Left ventricle myocardium superior (tissue), 1 donor: ENCODE measurements at places on chromosomes 13 and 19.

GRCh38 chr13:85549819-85550218 lies 249.4 kb downstream of the SLITRK6 start:
- DNase-seq: no peak

GRCh38 chr13:60164234-60164889 lies 634 bp upstream of the DIAPH3 start:
- no peak for DNase-seq

DNA sequence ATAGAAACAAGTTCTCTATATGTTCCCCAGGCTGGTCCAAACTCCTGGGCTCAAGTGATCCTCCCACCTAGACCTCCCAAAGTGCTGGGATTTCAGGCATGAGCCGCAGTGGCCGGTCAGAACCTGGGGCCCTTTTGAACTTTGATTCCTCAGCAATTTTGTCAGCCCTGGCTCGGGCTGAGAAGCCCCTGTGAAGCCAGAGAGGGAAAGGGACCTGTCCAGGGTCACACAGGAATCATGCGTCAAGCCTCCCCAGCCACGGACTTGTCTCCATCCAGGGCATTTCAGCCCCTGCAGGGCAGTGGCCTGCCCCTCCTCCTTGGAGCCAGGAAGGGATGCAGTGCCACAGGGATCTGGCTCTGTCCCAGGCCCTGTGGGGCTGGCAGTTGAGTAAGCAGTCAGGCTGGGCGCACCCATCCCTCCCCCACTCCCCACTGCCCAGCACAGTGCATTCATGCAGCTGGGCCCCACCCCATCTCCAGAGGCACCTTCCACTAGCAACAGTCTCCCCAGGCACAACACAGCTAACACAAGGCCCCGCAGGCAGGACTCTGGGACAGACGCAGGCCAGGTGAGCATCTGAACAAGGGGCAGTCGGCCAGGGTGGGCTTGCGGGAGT lies at the start of gene CAPS:
Gene CAPS (plus strand): TSS at position 516 of the 619 bp plus-strand sequence. CDS start 153 bp downstream, outside the sequence.
- DNase-seq: peak; percentile 74

DNA sequence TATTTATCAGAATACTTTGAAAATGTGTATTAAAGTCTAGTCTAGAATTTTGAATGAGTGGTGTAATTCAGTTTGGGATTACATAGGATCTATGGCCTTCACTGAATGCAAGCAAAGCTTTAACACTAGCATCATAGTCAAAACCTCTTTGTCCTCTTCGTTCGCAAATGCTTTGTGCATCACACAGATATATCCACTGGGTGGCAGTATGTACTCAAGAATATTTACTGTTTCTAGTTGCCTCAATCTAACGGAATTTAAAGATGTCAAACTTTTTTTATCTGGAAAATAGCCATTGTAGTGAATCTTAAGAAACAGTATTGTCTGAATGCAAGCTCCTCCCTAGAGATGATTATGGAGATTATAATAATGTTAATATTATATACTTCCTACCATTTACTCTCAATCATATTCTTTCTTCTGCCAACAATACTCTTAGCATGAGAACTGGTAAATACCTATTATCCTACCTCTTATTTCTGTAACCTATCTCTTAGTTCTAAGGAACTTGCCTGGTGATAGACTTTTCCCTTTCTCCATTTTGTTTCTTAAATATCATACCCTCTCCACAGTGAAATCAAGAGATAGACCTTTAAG lies 25.8 kb downstream of the LACC1 start:
- no peak for DNase-seq

GRCh38 chr13:30114571-30115256 lies 192.6 kb downstream of the KATNAL1 start:
- DNase-seq: peak; percentile 94

DNA sequence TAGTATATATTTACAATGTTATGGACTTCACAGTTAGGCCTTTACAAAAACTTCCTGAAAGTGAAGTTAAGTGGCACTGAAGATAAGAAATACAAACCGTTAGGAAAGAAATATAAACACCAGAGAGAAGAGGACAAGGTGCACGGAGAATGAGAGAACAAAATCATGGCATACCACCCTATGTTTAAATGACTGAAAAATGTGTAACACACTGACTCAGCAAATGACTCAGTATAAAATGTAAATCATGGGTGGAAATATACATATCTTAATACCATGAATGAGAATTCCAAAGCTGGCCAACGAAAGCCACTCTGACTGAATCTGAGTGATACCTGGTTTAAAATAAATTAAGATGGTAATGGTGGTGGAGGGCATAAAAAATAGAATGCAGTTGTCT lies 260.8 kb downstream of the DNAJC15 start:
- DNase-seq: no peak

DNA sequence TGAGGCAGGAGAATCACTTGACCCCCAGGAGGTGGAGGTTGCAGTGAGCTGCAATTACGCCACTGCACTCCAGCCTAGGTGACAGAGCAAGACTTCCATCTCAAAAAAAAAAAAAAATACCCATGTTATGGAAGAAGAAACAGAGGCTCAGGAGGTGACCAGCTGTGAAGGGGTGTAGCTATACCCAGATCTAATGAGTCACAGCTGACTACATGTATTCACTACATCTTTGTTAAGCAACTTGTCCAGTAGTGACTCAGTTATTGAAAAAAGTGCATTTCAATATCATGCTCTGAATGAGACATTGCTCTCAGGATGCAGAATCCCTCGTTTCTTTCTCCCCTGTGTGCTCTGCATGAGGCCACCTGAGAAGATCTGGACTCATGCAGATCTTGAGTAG lies 16.1 kb upstream of the SPART start:
- DNase-seq: no peak

DNA sequence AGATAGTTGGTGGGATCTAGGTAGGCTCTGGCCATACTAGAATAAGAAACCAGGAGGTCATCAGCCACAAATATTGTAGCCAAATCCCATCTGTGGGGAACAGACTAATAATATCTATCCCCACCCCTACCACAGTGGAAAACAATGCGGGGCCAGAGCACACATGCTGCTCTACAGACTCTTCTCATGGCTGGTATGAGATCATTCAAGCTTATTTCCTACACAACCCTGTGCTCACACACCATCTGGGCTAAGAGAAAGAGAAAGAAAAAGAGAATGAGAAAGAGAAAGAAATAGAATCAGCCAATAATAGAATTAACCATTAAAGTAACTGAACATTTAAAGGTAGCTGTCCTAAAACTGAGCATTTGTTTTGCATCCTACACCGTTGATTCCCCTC lies 1268.4 kb upstream of the SPRY2 start:
- DNase-seq: no peak

GRCh38 chr19:970695-971094 lies 13.4 kb upstream of the WDR18 start:
- DNase-seq: no peak

DNA sequence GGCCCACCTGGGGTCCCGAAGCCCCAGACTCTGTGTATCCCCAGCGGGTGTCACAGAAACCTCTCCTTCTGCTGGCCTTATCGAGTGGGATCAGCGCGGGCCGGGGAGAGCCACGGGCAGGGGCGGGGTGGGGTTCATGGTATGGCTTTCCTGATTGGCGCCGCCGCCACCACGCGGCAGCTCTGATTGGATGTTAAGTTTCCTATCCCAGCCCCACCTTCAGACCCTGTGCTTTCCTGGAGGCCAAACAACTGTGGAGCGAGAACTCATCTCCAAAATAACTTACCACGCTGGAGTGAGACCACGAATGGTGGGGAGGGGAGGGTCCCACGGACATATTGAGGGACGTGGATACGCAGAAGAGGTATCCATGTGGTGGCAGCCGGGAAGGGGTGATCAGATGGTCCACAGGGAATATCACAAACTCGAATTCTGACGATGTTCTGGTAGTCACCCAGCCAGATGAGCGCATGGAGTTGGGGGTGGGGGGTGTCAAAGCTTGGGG lies 1.0 kb upstream of the ICAM5 start:
- peak; percentile 50 for DNase-seq

DNA sequence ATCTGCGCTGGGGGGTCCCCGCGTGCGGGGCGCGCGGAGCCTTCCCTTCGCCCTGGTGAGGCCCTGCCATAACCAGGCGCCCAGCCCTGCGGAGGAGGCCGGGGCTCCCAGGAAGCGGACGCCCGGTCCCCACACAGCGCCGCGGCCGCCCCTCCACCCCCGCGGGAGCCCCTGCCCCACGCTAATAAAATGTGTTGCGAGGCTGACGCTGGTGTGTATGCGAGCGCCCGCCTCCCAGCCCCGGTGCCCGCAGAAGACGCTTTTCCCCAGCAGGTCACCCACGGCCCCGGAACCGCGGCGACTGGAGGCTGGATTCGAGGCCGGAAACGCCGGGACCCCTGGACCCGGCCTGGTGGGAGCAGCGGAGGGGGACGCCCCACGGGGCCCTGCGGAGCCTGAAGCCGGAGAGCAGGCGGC lies 12.1 kb upstream of the CDC34 start:
- DNase-seq: no peak

DNA sequence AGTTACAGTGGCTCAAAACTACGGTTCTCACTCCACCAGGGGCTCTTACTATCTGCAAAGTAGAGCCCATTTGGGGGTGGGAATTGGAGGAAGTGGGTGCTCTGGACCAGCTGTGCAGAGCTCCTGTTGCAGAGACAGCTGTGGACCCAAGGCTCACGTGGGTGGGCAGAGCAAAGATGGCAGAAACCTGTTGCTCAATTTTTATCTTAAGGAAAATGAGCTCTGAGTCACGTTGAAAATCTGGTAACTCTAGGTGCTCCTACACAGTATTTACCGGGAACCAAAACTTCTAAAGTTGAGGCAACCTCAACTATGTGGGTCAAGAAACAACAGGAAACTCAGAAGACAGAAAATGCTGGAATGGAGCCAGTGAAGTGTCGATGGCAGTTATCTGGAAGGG lies 30.2 kb upstream of the SLC15A1 start:
- no peak for DNase-seq

DNA sequence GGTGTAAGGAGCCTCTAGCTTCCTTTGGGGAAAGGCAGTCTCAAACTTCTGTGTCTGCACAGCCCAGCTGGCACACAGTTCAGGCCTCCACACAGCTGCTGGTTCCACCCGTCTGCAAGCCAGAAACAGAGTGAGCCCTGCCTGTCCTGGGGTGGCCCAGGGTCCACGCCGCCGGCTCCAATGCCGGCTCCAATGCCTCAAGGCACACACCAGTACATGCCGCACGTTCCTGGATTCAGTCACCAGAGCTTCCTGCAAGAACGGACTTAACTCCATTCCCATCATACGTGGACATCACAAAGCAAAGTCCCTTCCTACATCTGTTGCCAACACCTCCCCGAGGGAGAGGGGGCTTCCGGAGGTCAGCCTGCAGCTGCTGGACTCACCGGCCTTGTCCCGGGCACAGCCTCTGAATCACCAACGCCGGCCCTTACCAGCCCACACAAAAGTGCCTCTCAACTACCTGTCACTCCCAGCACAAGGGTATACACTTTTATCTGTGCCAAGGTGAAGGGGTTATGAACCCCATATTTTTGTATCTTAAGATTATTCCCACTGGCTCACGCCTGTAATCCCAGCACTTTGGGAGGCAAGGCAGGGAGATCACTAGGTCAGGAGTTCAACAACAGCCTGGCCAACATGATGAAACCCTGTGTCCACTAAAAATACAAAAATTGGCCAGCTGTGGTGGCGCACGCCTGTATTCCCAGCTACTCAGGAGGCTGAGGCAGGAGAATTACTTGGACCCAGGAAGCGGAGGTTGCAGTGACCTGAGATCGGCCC lies 8.5 kb downstream of the SH3GL1 start:
- DNase-seq: peak; percentile 61

DNA sequence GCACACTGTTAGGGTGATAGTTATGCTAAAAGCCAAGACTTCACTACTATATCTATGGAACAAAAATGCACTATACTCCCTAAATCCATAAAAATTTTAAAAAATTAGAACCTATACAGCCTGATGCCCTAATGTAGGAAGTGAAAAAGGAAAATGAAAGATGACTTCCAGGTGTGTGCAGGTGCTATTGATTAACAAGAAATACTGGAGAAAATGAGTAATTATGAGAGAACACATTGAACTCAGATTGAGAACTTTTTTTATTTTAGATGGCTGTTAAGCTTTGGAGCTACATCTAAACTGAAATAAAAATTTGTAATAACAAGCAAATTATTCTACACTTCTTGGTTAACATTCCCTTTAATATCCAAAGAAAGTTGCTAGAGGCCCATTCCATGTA lies 1015.7 kb downstream of the PCDH9 start:
- no peak for DNase-seq

DNA sequence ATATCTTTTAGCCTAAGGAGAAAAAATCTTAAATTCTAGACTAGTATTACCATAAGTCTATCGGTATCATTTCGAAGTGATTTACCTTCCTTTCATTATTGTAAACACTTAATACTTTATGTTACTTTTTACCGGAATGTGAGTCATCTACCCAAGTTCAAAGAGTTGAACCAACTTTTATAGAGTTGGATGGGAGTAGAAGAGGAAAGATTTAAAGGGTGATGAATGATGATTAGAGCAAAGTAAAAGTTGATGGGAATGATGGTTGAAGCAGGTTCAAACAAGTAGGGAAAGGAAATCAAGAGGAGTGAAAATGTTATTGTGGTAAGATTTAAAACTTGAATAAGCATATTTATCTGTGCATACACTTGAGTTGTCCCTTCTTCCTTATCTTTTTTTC lies 11.3 kb upstream of the LPAR6 start:
- no peak for DNase-seq

GRCh38 chr13:109782066-109782822 lies 4.1 kb downstream of the IRS2 start:
- no peak for DNase-seq

GRCh38 chr19:788983-789700 lies 8.1 kb upstream of the PTBP1 start:
- DNase-seq: no peak

DNA sequence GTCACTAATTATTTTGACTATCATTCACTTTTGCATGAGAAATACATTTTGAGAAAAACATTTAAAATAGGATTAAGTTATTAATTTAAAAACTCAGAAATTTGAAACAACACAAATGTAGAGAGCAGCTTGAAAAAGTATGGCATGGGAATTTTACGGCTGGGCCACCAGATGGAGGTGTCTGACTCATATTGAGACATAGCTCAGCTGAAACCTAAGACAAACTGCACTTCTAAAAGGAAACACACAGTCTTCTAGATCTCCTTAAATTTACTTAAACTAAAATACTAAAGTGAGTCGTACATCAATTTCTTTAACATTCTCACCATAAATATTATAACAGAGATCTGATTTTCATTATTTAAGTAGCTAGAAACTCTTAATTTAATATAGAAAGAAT lies 41.9 kb upstream of the POSTN start:
- no peak for DNase-seq

GRCh38 chr19:42619271-42619670 lies 24.5 kb upstream of the CEACAM8 start:
- DNase-seq: no peak

DNA sequence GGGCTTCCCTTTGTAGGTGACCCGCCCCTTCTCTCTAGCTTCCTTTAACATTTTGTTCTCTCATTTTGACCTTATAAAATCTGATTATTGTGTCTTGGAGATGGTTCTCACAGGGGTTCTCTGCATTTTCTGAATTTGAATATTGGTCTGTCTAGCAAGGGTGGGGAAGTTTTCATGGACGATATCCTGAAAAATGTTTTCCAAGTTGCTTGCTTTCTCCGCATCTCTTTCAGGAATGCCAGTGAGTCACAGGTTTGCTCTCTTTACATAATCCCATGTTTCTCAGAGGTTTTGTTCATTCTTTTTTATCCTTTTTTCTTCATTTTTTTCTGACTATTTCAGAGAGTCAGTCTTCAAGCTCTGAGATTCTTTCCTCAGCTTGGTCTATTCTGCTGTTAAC lies 53.6 kb downstream of the POSTN start:
- DNase-seq: no peak

GRCh38 chr19:29665826-29666577 lies 741 bp downstream of the PLEKHF1 start:
- DNase-seq: peak; percentile 85
